ENCODE measurements at places on chromosomes 4 and X. TPM values are rescaled to one million over a fixed set of nuclear protein-coding genes. Genes with fewer than 3 reads are reported as not detected.

Gene C4orf46
- 3.4 TPM for total RNA-seq

- DNase-seq = no peak
Observed at GRCh38 chr4:118767109-118767508, 68.8 kb downstream of the SEC24D start.

DNA sequence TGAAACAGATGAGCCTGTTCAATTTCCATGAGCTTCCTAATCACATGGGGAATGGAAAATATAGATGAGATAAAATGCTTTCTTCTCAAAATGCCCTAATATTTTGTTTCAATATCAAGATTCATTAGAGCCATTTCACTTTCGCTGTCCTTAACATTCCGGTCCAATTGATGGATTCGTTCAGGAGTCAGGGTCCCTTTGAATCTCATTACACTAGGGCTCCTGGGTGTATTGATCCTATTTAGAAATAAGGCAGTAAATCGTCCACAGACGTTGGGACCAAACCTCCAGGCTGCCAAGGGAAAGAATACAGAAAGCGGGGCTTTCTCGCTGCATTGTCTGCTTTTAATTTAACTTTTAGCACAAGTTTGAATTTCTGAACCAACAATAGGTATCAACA lies 20.6 kb upstream of the CRMP1 start:
- DNase-seq = no peak

GRCh38 chr4:2593003-2593402 lies 56.6 kb downstream of the FAM193A start:
- DNase-seq = no peak

Gene RNF128
- 0.36 TPM for total RNA-seq

GRCh38 chrX:46903458-46904242 lies 8.6 kb upstream of the JADE3 start:
- peak; percentile 76 for DNase-seq

Gene GYPA
- not detected for total RNA-seq

DNA sequence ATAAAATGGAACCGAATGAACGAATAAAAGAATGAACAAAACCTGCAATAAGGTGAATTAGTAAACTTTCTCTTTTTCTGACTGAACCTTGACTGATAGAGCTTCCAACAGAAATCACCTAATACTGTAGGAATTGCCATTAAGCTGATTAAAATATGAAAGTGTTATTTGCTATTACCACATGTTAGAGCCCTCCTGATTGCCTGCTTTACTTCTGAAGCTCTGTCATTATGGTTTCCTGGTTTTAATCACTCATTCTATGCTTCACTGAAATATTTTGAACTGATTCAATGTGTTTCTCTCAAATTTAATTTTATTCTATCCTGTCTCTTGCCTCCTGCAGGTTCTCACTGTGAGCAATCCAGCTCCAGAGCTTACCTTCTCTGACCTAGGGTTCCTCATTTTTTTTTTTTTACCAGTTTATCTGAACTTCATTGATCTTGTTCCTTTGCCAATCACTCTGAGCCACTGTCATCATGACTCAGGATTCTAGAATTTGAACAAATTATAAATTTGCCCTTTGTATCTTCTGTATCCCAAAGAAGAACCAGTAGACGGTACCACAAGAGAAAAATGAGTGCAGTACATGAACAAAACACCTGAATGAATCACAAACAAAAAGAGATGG lies 48.1 kb upstream of the UGT2B15 start:
- no peak for DNase-seq

- no peak for DNase-seq
Observed at GRCh38 chr4:14262221-14262620, 634.7 kb upstream of the BOD1L1 start.

GRCh38 chr4:6085691-6086628 lies 67.7 kb upstream of the C4orf50 start:
- DNase-seq = no peak

DNA sequence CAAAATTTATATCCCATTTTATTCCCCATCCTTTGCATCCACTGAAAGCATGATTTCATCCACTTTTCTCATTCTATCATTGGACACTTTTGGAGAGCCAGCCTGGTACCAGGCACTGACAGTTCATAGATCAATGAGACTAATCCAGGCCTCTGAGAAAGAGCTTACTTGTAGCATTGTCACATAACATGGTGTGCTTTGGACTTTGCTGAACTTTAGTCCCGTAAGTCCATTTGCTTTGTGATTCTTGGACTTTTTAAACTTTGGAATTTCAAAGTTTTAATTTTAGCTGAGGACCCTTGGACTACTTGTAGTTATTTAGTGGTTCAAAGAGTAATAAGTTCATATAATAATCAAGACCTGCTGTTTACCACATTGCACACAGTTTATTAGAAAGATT lies 11.5 kb downstream of the LIAS start:
- DNase-seq = no peak

Gene MGARP
- total RNA-seq = 0.60 TPM

- no peak for DNase-seq
Observed at GRCh38 chrX:57380026-57380796, 93.7 kb downstream of the FAAH2 start.

DNA sequence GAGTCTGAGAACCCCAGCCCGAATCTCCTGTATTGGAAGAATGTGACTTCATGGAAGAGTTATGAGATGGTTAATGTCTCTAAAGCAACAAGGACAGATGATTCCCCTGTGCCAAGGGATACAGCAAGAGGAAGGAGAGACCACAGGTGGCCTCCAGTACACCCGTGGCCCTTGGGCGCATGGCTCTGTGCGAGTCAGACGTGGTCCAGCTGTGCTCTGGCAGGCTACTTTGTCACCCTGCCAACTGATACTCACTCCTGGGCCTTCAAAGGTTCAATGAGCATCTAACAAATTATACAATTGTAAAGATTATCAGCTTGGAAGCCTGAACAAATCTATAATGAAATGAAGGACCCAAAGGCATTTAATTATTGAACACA lies 71.7 kb downstream of the NYX start:
- DNase-seq = no peak

Gene PLCXD1
- total RNA-seq = 4.0 TPM

DNA sequence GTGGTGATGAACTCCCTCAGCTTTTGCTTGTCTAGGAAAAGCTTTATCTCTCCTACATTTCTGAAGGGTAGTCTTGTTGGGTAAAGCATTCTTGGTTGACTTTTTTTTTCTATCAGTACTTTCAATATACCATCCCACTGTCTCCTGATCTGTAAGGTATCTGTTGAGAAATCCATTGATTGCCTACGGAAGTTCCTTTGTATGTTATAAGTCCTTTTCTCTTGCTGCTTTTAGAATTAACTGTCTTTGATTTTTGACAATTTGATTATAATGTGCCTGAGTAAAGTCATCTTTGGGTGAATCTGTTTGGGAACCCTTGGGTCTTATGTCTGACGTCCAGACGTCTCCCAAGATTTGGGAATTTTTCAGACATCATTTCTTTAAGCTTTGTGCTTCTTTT lies 30.8 kb downstream of the SCLT1 start:
- no peak for DNase-seq

Gene INPP4B
- 61.1 TPM for total RNA-seq

Gene SPARCL1
- total RNA-seq = 292 TPM

GRCh38 chr4:71474731-71475130 lies 135.9 kb downstream of the SLC4A4 start:
- no peak for DNase-seq

Gene PHOX2B
- not detected for total RNA-seq

GRCh38 chrX:10667143-10667542 lies 46.8 kb upstream of the MID1 start:
- DNase-seq = no peak

Gene FANCB
- 0.66 TPM for total RNA-seq

GRCh38 chr4:158163941-158164767 lies 8.7 kb downstream of the GASK1B start:
- no peak for DNase-seq

- no peak for DNase-seq
Observed at GRCh38 chrX:132958091-132958703, at the start of gene HS6ST2. Gene HS6ST2, minus strand, starts transcription at chrX:132958629.

DNA sequence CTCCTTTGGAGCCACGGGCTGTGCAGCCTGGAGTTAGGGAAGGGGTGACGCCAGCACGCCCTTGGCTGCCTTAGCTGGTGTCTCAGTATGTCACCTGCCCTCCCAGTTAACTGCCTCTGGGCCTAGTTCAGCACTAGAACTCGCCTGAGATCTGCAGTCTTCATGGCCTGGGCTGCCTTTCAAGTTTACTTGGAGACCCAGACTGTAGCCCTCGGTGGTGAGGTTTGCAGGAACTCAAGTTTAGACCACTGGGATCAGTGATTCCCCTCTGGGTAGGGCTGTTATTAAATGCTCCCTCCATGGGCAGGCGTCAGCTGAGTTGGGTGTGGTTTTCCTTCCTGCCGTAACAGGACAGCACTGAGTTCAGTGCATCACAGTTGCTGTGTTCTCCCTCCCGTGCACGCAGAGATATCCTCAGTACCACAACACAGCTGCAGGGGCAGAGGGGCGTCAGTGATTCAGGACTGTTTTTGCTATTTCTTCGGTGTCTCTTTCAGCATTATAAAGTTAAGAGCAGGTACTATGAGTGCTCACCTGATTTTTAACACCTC lies 30.5 kb downstream of the PLAC8 start:
- no peak for DNase-seq

DNA sequence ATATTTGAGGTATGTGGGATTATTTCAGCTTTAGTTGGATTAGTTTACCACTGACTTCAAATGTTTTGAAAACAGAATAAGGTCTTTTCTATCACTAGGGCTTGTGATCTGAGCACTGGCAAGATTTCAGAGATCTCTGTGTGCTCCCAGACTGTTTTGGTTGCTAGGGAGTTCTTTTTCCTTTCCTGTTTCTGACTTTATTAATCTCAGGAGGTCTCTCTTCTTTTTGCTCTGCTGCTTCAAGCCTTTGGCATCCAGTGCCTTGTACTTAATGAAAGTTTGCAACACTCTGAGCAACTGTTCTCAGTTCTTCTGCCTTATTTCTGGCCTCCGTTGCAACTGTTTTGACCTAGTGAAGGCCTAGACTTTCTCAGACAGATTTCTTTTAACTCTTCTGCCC lies 32.1 kb upstream of the PAQR3 start:
- no peak for DNase-seq

Gene MAGEB10
- total RNA-seq = not detected

GRCh38 chr4:182937268-182938204 lies 20.4 kb upstream of the DCTD start:
- DNase-seq = no peak

DNA sequence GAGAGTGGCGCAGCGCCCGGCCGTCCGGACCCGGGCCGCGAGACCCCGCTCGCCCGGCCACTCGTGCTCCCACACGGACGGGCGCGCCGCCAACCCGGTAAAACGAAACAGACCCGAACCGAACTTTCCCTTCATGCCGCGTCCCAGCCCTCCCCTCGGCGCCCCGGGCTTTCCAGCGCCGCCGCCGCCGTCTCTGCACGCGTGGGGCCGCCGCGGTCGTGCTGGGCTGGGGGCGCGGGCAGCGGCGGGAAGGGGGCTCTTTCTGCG lies 222 bp downstream of the SMAD1 start:
- no peak for DNase-seq

GRCh38 chr4:57371671-57372070 lies 261.5 kb upstream of the IGFBP7 start:
- no peak for DNase-seq
